Activated T-helper 1 cell treated with anti-CD3 and anti-CD28 coated beads, Interleukin-12 subunit alpha, Interleukin-12 subunit beta, Interleukin-2, Interleukin-4 antibody, amounts not matched to agents 30 ng/mL and 10 ng/mL and 1 ng/mL, durations not matched to agents 14 hours and 24 hours and 36 hours (primary cell): ENCODE measurements at places on chromosomes 1 and 21.

GRCh38 chr1:38235705-38236104 is 189.1 kb upstream of the POU3F1 start:
- H3K36me3 ChIP-seq = no peaks in the 10 kb centered on the region
- H3K4me1 ChIP-seq = no peaks in the 10 kb centered on the region
- DNase-seq = no peak
- peaks cover 6% of the 10 kb centered on the region for H3K27me3 ChIP-seq
- no peak overlapping the region for H3K27ac ChIP-seq

- peak overlapping the region; percentile 72 for H3K27ac ChIP-seq
- no peaks in the 10 kb centered on the region for H3K27me3 ChIP-seq
- DNase-seq = no peak
- H3K36me3 ChIP-seq = peaks cover 51% of the 10 kb centered on the region
These were observed 5.5 kb downstream of the CACYBP start for GRCh38 chr1:175005085-175005783.

- H3K36me3 ChIP-seq = peaks cover 35% of the 10 kb centered on the region
- no peak overlapping the region for H3K27ac ChIP-seq
- no peak for DNase-seq
- peaks cover 82% of the 10 kb centered on the region for H3K4me1 ChIP-seq
- no peak overlapping the region for H3K4me3 ChIP-seq
These were observed 8.3 kb downstream of the TENT5C start for GRCh38 chr1:117613969-117614729.

GRCh38 chr1:67897270-67897949 is 64.1 kb upstream of the GNG12 start:
- no peak overlapping the region for H3K4me3 ChIP-seq
- H3K27ac ChIP-seq = no peak overlapping the region
- H3K36me3 ChIP-seq = no peaks in the 10 kb centered on the region

GRCh38 chr1:201946224-201946908 is at the start of gene LMOD1:
Gene LMOD1 (minus strand): TSS chr1:201946548. CDS start chr1:201946340, 208 bp downstream.
- peak within 1 kb of the TSS; percentile 19 for H3K4me3 ChIP-seq
- no peak within 1 kb of the TSS for H3K27ac ChIP-seq
- peaks cover 53% of the 10 kb centered on the region for H3K27me3 ChIP-seq
- no peak for DNase-seq

DNA sequence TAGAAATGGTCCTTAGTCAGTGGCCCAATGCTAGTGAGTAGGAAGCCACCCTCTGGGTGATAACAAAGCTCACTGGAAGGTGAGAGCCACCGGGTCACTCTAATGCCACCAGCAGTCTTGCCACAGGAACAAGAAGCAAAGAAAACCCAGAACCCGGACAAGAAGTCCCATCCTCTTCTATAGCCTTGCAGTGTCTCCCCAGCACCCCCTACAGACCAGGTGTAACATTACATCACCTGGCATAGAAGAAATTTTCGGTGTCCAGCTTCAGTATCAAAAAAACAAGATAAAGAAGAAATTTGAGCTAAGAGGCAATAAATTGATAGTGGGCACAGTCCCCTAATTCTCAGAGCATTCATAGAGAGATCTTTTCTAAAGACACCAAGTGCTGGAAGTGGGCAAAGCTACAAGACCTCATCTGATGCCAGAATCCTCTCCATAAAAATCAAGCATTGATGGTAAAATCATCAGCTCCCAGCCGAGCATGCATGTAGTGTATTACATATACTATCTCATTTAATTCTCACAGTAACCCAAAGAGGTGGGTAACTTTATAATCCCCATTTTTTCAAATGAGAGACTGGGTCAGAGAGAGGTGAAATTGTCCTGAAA is 491.0 kb downstream of the MATN1 start:
- no peaks in the 10 kb centered on the region for H3K36me3 ChIP-seq
- no peak overlapping the region for H3K4me3 ChIP-seq
- H3K4me1 ChIP-seq = no peaks in the 10 kb centered on the region
- peaks cover 5% of the 10 kb centered on the region for H3K27me3 ChIP-seq
- DNase-seq = peak; percentile 6

DNA sequence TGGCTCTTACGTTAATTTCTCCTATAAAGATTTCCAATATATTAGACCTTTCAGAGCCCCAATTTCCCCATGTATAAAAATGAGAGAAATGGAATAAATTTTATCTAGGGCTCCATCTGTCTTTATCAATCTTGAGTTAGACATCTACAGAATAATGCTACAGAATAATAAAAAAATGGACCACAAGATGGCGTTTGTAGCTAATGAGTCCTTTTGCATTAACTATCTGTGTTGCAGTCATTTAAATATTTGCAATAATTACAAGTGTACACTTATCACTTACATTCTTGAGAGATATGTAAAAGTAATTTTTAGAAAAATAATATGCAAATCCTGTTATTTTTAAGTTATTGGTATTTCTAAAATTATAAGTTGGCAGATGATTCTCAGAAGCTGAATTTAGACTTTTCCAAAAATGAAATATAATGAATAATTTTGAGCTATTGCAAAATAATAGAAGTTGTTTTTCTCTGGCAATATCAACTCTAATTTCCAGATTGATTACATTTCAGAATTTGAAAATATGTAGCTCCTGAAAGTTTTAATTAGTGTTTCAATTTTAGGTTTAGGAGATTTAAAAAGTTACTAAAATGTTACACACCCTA is 87.7 kb downstream of the SNX7 start:
- DNase-seq = no peak
- H3K27ac ChIP-seq = no peak overlapping the region
- no peaks in the 10 kb centered on the region for H3K36me3 ChIP-seq

- peaks cover 19% of the 10 kb centered on the region for H3K36me3 ChIP-seq
- H3K27ac ChIP-seq = peak overlapping the region; percentile 64
- peak overlapping the region; percentile 84 for H3K4me3 ChIP-seq
- no peak for DNase-seq
- peaks cover 2% of the 10 kb centered on the region for H3K27me3 ChIP-seq
These were observed 3.1 kb downstream of the RNF207 start for GRCh38 chr1:6208723-6209660.

GRCh38 chr21:39525601-39526000 is 73.8 kb downstream of the SH3BGR start:
- no peaks in the 10 kb centered on the region for H3K36me3 ChIP-seq
- no peaks in the 10 kb centered on the region for H3K4me1 ChIP-seq
- H3K4me3 ChIP-seq = no peak overlapping the region

DNA sequence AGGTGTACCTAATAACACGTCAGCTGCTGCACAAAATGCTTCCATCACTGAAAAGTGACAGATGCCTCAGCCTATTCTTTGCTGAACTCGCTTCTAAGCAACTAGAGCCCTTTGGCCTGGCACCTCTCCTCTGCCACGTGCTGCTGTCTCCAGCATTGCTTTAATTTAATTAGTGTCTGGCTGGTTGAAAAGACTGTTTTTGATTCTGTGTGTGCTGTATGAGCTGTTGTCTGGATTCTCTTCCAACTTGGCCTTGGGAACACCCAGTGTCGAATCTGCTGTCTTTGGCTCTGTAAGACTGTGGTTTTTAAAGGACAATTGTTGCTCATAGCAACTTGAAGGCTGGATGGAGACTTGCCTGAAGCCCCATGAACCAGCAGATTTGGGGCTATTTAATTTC is 109.5 kb downstream of the PSMG1 start:
- no peak overlapping the region for H3K4me3 ChIP-seq
- H3K4me1 ChIP-seq = no peaks in the 10 kb centered on the region
- H3K27ac ChIP-seq = no peak overlapping the region

DNA sequence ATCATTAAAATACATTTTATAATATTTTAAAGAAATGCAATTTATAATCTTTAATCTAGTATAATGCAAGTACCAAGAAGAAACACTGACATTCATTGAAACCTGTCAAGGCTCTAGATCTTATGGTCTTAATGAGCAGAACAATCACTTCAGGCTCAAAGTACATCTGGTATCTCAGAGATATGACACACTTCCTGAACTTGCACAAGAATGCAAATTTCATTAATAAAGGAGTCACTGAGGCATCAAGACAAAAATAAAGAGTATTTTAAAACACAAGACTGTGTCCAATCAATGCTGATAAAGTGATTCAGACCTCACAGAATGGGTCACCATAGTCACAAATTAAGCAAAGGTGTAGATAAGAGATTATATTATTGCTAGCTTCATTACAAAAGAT is 178.1 kb downstream of the AK5 start:
- no peaks in the 10 kb centered on the region for H3K27me3 ChIP-seq
- DNase-seq = no peak
- H3K27ac ChIP-seq = no peak overlapping the region
- no peaks in the 10 kb centered on the region for H3K4me1 ChIP-seq
- H3K4me3 ChIP-seq = no peak overlapping the region

DNA sequence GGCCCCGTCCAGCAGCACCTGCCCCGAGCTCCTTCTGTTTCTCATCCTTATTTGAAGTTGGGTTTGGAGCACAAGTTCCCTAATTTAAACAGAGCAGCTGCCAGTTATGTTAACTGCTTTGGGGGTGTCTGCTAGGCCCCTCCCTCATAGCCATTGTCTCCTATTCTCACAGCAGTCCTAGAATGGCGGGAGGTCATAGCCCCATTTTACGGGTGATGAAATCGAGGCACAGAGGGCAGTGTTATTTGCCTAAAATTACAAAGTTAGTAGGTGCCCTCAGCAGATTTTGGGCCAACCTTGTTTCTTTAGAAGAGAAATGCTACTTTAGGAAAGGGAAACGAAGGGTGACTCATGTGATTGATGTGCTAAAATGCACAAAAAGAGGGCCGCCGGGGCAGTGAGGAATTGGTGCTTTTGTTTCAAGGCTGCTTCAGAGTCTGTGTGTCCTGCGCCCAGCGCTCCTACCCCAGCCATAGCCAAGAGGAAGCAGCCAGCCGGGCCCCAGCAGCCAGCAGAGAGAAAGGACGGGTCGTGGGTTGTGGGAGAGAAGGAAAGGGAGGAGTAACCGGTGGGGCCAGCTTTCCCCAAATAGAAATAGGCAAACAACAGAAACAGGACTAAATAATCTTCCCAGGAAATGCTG is 13.0 kb downstream of the VANGL1 start:
- no peak for DNase-seq
- peak overlapping the region; percentile 9 for H3K27ac ChIP-seq
- H3K36me3 ChIP-seq = peaks cover 33% of the 10 kb centered on the region

GRCh38 chr1:20325407-20325843 is 34.8 kb downstream of the VWA5B1 start:
- H3K27ac ChIP-seq = no peak overlapping the region
- no peak for DNase-seq
- H3K4me1 ChIP-seq = peaks cover 22% of the 10 kb centered on the region
- peaks cover 34% of the 10 kb centered on the region for H3K27me3 ChIP-seq
- no peak overlapping the region for H3K4me3 ChIP-seq
- no peaks in the 10 kb centered on the region for H3K36me3 ChIP-seq
